ENCODE measurements at places on chromosomes 4 and X.

DNA sequence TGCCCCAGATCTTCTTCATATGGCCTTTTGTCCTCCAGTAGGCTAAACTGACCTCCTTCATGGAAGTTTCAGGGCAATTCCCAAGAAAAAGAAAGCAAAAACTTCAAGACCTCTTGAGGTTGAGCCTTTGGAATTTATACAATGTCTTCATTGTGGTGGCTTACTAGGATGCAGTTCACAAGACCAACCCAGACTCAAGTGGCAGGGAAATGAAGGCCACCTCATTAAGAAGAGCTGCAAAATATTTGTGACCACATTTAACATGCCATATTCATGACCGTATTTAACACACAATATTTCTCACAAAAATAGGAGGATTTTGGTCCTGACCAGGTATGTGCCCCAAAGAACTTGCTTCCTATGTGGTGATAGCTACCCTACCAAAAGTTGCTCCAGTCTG, 605.5 kb upstream of the PITX2 start:
- no peak for DNase-seq

DNA sequence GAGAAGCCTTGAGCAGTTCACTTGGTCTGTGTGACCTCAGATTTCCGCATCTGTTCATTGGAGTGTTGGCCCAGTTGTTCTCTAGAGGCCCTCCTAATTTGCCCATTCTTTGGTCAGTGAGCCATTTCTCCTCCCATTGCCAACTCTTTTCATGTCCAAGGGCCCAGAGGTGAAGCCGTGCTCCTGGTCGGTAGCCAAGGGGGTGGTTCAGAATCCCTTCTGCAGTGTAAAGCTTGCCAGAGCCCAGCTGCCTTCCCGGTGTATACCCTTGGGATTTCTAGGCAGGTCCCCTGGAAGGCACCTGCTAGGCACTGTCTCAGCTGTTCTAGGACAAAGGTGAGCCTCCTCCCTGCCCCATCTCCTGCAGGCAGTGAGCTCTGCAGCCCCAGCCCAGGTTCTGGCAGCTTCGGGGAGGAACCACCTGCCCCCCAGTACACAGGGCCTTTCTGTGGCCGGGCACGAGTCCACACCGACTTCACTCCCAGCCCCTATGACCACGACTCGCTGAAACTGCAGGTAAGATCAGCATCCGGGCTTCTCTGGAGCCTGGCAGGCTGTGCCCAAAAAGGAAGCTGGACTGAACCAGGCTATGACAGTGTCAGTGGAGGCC, 12.3 kb downstream of the SASH3 start:
- peak; percentile 55 for DNase-seq

GRCh38 chr4:74969507-74970474, 36.9 kb downstream of the PARM1 start:
- no peak for DNase-seq

- DNase-seq, result no peak
Observed at GRCh38 chrX:10722851-10723250, 102.5 kb upstream of the MID1 start.
